ENCODE measurements at places on chromosomes 6 and 20.

DNA sequence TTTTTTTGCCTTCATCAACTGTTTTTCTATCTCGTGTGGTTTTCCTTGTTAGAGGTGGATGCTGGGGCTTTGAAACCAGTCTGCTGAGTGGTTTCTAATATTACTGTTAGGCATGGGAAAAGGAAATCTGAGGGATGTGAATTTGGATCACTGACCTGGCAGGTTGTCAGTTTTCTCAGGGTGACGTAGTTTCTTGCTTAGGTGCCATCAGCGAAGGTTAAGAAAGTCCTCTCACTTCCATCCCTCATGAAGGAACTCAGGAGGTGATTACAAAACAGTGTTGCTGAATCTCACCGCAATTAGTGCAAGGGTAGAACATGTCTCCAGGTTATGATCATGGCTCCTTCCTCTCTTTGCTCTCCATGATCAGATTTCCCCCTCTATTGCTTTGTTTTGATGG is 135.9 kb downstream of the SOX4 start:
- DNase-seq, result no peak

DNA sequence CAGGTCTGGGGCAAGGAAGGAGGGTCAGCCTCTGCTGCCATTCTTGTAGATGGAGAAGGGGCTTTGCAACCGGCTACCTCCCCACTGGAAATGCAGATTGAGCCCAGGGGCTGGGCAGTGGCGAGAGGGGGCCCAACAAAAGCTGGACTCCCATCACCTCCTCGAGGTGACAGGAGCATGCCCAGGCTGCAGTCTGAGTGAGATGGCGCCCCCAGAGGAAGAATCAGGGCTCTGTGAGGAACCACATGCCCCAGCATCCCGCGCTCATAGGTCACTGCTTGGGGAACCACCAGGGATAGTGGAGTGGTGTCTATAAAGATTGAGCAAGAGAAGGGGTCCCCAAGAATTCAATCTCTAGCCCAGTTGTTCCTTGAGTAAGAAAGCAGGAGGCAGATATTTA is 31.6 kb upstream of the NEDD9 start:
- DNase-seq, result no peak

GRCh38 chr6:52209770-52210169 is 23.6 kb downstream of the IL17A start:
- no peak for DNase-seq

- DNase-seq, result peak; percentile 66
Measured at GRCh38 chr6:43181942-43182860, at the start of gene CUL9. CUL9 (plus strand) TSS chr6:43182196; CDS start chr6:43184311, 2,115 bp downstream.

- no peak for DNase-seq
Measured at GRCh38 chr6:151440930-151441329, 11.0 kb downstream of the RMND1 start.

DNA sequence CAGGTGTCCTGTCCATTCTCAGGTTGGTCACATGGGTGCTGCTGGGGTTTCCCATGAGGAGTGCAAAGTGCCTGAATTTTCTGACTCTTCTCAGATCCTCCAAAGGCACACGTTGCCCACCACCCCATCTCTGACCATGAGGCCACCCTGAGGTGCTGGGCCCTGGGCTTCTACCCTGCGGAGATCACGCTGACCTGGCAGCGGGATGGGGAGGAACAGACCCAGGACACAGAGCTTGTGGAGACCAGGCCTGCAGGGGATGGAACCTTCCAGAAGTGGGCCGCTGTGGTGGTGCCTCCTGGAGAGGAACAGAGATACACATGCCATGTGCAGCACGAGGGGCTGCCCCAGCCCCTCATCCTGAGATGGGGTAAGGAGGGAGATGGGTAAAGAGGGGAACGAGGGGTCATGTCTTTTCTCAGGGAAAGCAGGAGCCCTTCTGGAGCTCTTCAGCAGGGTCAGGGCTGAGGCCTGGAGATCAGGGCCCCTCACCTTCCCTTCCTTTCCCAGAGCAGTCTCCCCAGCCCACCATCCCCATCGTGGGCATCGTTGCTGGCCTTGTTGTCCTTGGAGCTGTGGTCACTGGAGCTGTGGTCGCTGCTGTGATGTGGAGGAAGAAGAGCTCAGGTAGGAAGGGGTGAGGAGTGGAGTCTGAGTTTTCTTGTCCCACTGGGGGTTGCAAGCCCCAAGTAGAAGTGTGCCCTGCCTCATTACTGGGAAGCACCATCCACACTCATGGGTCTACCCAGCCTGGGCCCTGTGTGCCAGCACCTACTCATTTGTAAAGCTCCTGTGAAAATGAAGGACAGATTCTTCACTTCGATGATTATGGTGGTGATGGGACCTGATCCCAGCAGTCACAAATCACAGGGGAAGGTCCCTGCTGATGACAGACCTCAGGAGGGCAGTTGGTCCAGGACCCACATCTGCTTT is 2.0 kb downstream of the HLA-F start:
- no peak for DNase-seq

DNA sequence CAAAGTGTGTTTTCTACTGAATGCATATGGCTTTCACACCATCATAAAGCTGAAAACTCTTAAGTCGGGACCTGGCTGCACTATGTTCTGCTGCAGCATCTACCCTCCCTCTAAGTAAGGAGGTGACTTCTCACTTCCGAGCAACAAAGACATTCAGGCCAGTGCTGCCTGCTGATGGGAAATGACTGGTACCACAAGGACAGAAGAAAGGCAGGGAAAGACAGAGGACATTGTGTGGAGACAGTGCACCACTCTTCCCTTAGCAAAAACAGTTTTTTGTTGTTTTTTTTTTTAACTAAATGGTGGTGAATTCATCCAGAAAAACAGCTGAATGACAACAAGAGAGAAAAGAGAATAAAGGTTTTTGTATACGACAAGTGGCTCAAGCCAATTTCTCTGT is 81.5 kb downstream of the MAP7 start:
- DNase-seq, result no peak

GRCh38 chr20:3681931-3682781 is at the start of gene ADAM33:
ADAM33 (minus strand) TSS chr20:3682010; CDS start chr20:3682004, 6 bp downstream.
- DNase-seq, result no peak

- DNase-seq, result no peak
Measured at GRCh38 chr6:137165375-137166246, 7.8 kb downstream of the IL22RA2 start.

DNA sequence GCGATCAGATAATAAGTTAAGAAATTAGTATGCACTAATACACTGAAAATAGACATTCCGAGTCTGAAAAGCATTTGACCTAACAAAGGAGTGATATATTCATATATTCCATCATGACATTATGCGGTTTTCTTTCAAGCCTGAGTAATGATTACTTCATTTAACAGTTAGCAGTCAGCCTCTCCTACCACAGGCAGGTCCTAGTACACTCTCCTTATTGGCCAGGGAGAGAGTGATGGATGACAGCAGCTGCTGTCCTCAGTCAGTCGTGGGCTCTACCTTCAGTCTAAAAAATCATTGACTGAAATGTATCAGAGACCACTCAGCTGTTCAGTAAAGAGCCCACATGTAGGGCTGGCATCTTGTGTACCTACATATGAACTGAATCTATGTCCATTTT is 33.2 kb upstream of the VGLL2 start:
- no peak for DNase-seq

- DNase-seq, result peak; percentile 19
Measured at GRCh38 chr6:110944681-110945151, 13.8 kb upstream of the GTF3C6 start.

GRCh38 chr6:123604067-123604466 is 32.7 kb downstream of the TRDN start:
- DNase-seq, result no peak

DNA sequence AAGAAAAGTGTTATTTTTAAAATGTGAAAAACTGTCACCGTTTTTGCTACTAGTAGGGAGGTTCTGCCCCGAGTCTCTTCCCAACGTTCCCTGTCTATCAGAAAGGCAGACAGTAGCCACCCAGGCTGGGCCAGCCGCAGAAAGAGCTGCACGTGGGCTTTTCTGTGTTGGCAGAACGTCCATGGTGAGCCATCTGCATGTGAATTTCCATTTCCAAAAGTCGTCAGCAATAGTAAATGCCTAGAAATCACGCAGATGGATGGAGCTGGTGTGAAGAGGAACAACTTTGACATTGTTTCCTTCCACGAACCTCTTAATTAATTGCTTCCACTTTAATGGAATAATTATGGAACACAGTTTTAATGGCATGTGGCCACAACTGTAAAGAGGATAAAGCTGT is 97.5 kb downstream of the FAM120B start:
- no peak for DNase-seq

- no peak for DNase-seq
Measured at GRCh38 chr6:25215881-25216280, 63.3 kb upstream of the CARMIL1 start.

DNA sequence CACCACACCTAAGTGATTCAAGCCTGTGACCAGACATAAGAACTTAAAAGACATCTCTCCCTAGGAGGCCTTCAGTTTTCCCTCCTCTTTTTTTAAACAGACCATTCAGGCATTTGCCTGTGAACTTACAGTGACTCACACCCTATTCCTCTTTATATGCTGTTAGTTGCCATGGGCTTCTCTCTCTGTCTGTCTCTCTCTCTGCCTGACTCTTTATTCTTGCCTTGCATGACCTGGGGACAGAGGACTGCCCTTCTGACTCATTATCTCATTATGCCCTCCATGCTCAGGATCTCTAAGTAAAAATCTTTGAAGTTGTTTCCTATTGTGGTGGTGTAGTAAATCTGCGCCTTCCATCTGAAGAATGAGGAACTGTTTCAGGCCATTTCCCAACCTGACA is 442.2 kb upstream of the MAN1A1 start:
- no peak for DNase-seq

DNA sequence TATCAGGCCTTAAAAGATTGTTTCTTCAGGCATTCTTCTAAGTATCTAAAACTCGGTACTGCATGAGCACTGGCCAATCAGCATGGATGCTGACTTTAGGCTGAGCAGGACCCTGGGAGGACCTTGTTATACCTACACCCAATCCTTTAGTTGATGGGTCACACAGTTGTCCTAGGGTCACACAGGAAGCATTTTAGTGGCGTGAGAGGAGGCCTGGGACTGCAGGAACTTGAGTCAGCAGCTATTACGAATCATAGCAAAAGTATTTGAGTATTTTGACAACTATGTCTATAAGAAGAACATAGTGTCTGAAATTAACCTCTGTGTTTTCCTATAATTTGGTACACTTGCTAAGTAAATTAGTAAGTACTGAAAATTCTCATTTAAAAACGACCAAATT is 741.4 kb downstream of the HACE1 start:
- DNase-seq, result no peak

DNA sequence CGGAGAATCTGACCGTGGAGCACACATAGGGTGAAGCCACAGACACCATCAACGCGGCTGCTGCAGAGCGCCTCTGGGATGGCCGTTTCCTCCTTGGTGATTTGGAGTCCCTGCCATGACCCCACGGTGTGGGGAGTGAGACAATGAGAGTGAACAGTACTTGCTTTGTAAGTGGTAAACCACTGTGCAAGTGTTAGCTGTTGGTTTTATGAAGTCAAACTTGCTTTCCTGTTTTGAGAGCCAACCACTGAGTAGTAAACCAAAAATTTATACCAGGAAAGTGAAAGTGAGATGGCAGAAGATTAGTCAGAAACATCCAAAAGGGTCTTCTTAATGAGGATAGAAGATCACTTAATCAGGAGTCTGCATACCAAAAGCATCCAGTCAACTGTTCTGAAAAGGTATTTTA is 160.7 kb downstream of the FOXC1 start:
- DNase-seq, result peak; percentile 10

DNA sequence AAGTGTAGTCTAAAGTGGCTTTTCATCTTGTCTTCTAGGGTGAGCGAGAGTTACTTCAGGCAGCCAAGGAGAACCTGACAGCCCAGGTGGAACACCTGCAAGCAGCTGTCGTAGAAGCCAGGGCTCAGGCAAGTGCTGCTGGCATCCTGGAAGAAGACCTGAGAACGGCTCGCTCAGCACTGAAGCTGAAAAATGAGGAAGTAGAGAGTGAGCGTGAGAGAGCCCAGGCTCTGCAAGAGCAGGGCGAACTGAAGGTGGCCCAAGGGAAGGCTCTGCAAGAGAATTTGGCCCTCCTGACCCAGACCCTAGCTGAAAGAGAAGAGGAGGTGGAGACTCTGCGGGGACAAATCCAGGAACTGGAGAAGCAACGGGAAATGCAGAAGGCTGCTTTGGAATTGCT is 27.1 kb downstream of the C20orf173 start:
- no peak for DNase-seq

GRCh38 chr6:147586044-147586443 is 77.6 kb downstream of the SAMD5 start:
- DNase-seq, result no peak

- DNase-seq, result no peak
Measured at GRCh38 chr6:135115834-135116233, 61.2 kb upstream of the HBS1L start.

DNA sequence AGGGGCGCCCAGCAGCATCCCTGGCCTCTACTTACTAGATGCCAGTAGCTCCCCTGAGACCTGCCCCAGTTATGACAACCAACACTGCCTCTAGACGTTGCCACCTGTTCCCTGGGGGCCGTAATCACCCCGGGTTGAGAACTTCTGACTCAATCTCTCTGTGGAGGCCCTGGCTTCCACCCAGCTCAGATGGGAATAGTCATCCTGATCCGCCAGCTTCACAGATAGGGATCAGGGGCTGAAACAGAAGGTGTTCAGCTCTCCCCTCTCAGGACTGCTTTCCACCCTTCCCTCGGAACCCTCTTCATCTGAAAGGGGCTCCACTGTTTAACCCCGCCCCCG is 3.3 kb downstream of the CAPN11 start:
- no peak for DNase-seq

GRCh38 chr20:43953919-43954592 is 39.4 kb downstream of the TOX2 start:
- DNase-seq, result no peak

- DNase-seq, result no peak
Measured at GRCh38 chr6:45822246-45822812, 193.3 kb downstream of the CLIC5 start.

- no peak for DNase-seq
Measured at GRCh38 chr6:134607411-134607810, 289.5 kb upstream of the SGK1 start.

DNA sequence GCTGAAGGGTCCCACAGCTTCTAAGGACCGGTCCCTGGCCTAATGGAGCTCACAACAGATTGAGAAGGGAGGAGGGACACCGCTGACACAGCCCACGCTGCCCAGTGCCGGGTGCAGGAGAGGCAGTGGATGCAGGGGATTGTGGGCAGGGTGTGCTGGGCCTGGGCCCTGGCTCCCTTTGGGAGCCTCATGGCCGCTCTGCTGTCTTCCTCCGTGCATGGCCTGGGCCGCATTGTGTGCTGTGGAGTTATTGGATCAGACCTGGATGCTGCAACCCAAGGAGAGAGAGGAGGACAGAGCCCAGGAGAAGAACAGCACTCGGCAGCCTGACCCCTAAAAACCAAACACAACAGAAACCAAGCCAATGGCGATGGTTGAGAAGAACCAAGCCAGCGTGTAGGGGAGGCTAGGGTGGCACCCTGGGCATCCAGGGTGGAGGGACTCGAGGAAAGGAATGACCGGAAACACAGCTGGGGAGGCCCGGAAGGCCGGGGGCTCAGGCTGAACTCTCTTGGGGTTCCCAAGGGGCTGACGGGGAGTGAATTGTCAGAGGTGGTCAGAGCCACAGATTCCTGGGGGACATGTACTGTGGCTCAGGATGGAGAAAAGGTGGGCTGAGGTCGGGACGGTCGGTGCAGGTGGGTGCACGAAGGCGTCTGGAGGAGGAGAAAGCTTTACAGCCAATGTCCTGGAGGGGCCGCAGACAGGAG is 41.0 kb downstream of the ERMARD start:
- no peak for DNase-seq
